KG1 (cell line): ENCODE measurements at places on chromosomes 6 and 20.

- DNase-seq, result no peak
These were observed 11.5 kb upstream of the DSTN start for GRCh38 chr20:17558154-17558940.

DNA sequence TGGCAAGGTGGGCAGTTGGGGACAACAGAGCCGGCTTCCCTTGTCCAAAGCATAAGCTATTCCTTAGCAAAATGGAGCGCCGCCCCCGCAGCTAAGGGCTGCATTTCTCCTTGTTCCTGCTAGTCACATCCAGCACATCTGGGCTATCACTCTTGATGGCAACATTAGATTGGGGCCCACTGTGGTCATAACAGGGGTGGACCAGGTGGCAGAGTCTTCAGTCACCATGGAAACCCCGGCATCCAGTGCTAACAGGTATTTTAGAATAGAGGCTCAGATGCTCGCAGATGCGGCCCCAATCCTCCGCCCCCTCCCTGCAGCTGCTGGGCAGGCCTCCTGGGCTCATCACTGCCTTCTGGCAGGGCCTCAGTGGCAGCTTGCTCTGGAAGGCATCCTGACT lies 168.2 kb upstream of the PROKR2 start:
- no peak for DNase-seq

DNA sequence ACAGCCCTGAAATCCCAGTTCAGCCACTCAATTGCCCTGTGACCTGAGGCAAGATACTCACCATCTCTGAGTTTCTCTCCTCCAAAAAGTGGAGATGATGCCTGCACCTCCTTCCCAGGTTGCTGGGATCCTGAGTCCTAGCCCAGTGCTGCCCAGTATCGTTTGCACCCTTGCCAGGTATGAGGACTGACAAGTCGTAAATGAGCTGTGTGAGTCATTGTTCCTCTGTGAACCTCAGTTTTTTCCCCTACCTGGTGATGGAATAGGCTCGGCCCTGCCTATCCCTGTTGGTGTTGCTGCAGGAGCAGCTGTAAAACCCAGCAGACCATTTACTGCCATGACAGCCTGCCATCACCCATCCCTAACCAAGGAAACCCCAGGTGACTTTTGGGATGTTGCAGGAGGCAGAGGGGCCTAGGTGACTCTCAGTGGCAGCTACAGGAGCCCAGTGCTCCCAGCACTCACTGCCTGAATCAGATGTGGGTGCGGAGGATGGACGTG lies 229.3 kb downstream of the SYNDIG1 start:
- no peak for DNase-seq

DNA sequence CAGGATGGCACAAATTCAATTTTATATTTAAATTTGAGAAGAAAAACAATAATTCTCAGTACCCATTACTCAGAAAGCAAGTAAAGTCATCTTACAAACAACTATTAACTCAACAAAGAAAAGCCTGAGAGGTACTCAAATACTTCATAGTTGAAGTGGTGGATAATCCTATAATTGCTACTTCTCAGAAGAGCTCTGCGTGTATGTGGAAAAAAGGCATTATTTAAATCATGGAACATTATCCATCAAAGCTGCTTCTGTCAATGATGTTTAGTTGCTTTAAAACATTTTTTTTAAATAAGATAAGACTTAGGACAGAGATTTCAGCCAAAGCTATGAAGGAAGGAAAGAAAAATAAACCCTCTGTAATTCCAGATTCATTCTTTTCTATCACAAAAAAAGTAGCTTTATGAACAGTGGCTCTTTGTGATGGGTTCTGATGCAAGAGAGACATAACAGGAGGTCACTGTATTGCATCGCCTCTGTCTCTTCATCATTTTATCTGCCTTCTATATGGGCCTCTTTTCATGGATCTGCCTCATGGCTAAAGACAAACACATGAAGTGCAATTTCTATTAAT lies 367.9 kb upstream of the SLC35B3 start:
- no peak for DNase-seq

- no peak for DNase-seq
These were observed 16.3 kb downstream of the CENPQ start for GRCh38 chr6:49479308-49479970.

DNA sequence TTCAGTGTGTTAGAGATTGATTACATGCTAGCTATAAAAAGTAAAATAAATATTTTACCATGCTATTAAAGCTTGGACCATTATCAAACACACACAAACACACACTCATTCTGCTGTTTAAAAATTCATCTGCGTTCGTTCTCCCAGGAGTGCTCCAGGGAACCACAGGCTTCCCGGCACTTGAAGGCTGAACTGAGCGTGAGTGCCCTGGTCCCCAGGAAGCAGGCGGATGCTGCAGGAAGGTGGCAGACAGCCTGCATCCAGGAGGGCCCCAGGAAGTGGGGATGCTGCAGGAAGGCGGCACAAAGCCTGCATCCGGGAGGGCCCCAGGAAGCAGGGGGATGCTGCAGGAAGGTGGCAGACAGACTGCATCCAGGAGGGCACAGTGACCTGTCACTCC lies 147.2 kb upstream of the SNX9 start:
- no peak for DNase-seq

- peak; percentile 24 for DNase-seq
These were observed 29.9 kb upstream of the SYNCRIP start for GRCh38 chr6:85672623-85673022.

- no peak for DNase-seq
These were observed 59.6 kb downstream of the RAB44 start for GRCh38 chr6:36757206-36757605.

- no peak for DNase-seq
These were observed 34.5 kb upstream of the PCMTD2 start for GRCh38 chr20:64220891-64221527.

GRCh38 chr6:81683912-81684311 lies 68.6 kb downstream of the TENT5A start:
- no peak for DNase-seq

GRCh38 chr6:34144581-34145160 lies 1.2 kb downstream of the GRM4 start:
- no peak for DNase-seq

DNA sequence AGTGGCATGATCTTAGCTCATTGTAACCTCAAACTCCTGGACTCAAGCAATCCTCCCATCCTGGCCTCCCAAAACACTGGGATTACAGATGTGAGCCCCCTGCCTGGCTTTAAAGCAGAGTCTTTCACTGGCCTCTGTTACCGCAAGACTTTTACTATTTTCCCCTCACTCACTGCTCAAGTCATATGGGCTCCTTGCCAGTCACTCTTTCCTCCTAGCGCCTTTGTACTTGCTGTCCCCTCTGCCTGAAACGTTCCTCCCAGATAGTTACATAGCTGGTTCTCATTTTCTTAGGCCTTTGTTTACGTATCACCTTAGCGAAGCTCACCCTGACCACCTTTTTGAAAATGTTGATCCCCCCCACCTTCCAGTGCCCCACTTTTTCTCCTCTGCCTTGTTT lies 29.3 kb downstream of the RPRD1B start:
- DNase-seq, result no peak

DNA sequence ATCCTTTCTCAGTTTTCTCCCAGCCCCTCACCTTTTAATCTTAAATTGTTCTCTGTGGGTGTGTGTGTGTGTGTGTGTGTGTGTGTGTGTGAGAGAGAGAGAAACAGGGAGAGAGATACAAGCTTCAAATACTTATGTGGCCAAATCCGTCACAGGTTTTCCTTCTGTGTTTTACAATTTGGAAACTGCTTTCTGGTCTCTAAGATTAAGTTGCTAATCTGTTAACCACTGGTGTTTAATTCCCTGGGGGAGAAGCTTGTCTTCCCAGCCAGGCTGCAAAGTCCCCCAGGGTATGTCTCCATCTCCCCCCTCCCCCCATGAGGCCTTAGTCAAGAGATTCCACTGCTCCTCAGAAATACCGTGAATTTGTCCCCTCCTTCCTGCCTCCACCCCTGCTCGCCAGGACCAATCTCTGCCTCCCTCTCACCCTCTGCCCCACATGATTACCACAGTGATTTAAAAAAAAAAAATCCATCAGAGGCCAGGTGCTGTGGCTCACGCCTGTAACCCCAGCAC lies 49.0 kb downstream of the RIPOR3 start:
- no peak for DNase-seq

DNA sequence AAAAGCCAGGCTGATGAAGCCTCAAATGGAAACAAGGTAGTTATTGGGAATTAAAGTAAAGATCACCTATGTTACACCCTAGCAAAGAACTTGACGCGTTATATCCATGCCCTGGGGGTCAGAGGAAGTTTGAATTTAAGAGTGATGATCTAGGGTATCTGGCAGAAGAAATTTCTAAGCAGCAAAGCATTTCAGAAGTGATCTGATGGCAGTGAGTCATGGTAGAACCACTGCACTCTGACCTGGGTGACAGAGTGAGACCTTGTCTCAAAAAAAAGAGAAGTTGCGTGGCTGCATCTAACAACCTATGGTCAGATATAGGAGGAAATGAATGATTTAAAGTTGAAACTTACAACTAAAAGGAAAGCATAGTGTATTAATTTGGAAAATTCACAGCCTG lies 45.2 kb downstream of the SCP2D1 start:
- no peak for DNase-seq

- DNase-seq, result no peak
These were observed 82.6 kb upstream of the BMP5 start for GRCh38 chr6:55957961-55958422.

- DNase-seq, result no peak
These were observed 528.6 kb upstream of the JARID2 start for GRCh38 chr6:14717307-14717706.
